ENCODE measurements at places on chromosomes 12 and 14.

GRCh38 chr12:71071536-71072097, 86.2 kb downstream of the TSPAN8 start:
- DNase-seq: peak; percentile 28

- DNase-seq: peak; percentile 65
These were observed 5.0 kb downstream of the CELA1 start for GRCh38 chr12:51341251-51342007.

GRCh38 chr12:130435331-130435730, 97.6 kb downstream of the PIWIL1 start:
- no peak for DNase-seq

- DNase-seq: no peak
These were observed 343.1 kb downstream of the FLRT2 start for GRCh38 chr14:85873006-85873405.

DNA sequence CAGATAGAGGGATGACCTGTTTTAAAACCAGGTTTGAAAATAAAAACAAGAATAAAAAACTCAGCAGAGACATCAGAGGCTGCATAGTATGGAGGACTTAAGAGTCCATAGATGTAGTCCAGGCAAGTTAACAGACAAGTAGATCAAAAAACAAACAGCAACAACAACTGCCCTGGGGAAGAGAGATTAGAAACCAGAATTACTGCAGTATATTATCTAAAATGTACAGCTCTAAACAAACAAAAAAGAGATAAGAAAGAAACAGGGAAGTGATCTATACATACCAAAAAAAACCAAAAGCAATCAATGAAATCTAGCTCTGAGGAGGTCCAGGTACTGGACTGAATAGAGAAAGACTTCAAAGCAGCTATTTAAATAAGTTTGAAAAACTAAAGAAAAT, 48.8 kb downstream of the ACSM4 start:
- DNase-seq: no peak

GRCh38 chr12:64077922-64078321, 144.2 kb downstream of the KICS2 start:
- DNase-seq: no peak

GRCh38 chr14:39303115-39303514, 69.4 kb downstream of the MIA2 start:
- no peak for DNase-seq
